ENCODE measurements at places on chromosomes 6 and 20.

GRCh38 chr6:157455731-157456523 is 74.9 kb downstream of the ZDHHC14 start:
- no peak for DNase-seq

- no peak for DNase-seq
These were observed 62.9 kb downstream of the ESR1 start for GRCh38 chr6:151870375-151870774.

DNA sequence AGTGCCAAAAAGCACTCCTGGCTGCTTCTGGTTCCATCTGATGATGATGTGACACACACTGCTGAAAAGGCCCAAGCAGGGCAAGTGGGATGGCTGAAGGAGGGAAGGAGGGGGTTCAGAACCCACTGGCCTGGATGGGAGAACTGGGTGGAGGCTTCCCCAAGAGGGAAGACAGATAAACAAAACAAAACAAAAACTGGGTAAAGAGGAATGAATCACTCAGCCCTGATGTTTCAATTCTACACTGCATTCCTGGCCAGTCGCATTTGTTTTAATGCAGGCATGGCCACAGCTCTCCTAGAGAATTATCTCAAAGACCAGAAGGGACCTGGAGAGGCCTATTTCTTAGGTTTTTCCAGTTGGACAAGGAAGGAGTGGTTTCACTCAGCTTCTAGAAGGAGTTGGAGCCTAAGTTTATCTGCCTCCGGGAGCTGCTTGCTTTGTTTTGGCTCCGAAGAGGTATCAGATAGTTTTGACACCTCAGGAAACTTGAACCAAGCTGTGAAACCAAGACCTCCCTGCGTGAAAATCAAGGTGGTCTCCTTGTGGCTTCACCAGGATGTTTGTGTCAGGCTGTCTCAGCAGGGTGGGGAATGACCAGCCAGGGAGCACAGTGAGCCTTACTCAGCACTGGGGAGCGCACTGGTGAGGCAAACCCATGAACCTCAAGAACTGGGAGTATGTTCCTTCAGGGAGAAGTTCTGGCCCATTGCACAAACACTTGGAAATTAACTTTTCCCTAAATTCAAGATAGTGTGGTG is 16.1 kb downstream of the TTPAL start:
- DNase-seq: no peak

GRCh38 chr6:87277123-87277522 is 45.3 kb upstream of the SMIM8 start:
- DNase-seq: no peak

- no peak for DNase-seq
These were observed 412.8 kb downstream of the CD83 start for GRCh38 chr6:14530385-14530784.

GRCh38 chr20:4014031-4014474 is 1.3 kb downstream of the RNF24 start:
- no peak for DNase-seq
